ENCODE measurements at places on chromosomes 1 and 21.

DNA sequence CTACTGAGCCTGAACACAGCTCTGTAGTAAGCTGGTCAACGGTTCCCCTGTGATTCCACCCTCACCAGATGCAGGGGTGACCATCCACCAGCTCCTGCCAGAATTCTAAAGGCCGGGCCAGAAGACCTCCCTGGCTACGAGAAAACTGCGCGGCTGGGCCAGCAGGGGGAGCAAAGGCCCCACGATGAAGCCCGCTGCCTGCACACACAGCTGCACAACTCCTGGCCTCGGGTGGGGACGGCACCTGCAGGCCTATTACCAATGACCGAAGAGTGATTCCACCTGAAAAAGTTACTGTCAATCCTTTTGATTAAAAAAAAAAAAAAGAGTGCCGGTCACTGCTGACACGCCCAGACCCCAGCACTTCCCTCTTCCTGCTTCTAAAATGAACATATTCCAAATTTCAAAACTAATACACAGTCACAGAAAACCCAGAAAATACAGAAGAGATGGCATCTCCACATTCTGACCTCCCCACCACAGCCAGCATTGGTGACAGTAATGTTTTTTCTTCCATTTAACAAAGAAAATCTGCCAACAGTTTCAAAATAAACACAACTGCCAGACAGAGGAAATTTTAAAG, 49.8 kb upstream of the RIPK4 start:
- peak; percentile 31 for DNase-seq

GRCh38 chr1:160779626-160780397, 16.2 kb upstream of the LY9 start:
- DNase-seq, result no peak

DNA sequence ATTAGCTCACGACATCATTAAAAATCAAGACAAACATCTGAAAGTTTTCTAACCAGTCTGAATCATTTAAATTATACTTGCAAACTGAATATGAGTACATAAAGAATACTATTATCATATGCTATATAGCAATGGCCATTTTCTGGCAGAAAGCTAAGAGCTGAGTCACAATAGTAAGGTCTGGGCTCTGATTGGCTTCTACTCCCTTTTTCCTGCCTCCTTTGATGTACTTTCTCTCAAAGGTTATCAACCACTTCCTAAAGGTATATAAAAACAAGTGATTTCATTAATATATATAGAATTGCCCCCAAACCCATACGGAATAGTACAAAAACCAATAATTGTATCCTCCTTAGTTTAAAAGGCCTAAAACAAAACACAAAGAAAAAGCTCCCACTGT, 7.0 kb downstream of the KCNA3 start:
- DNase-seq, result no peak

DNA sequence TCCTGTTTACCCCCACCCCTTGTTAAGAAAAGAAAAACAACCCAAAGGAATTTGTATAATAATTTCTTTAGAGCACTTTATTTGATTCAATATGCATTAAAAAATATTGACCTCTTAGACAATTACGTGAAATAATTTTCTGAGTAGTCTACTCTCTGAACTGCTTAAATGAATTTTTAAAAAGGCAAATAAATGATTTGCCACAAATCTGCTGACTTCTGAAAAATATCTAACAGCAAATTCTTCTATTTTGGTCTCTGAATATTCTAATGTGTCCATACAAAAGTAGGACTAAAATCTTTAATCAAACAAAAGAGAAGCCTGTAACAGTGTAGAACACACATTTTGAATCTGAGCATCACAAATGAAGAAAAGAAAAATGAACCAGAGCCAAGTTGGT, 115.1 kb downstream of the TRIM33 start:
- DNase-seq, result no peak

DNA sequence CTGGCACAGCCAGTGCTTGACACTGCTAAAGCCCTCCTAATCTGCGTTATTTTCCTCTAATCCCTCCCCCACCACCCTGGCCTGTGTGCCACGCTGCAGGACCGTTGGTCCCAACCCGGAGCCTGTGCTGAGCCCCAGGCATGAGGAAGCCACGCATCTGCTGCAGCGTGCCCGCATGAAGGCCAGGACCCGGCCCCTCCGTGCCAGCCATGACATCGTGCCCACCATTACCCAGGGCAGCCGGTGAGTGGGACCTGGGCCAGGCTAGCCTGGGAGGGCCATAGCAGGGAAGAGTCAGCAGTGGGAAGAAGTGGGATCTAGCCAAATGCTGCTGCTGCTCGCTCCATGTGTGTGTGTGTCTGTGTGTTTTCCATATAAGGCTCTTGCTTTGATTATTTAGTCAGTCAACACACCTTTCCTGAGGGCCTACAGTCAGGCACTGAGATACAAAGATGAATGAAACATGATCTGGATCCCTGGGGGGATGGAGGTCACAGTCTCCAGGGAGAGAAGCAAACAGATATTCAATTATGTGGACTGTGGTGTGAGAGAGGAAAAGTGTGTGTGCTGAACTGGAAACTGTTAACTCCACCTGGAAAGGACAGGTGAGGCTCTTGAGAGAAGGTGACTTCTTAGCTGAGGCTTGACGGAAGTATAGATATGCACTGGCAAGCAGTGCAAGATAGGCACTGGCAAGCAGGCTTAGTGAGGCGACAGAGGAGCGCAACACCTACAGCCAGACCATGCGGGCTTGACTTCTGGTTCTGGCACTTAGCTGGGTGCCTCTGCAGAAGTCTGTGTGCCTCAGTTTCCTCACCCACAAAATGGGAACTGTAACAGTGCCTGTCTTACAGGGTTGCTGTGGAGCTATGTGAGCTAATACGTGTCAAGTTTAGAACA, 15.9 kb downstream of the KIAA1614 start:
- no peak for DNase-seq

DNA sequence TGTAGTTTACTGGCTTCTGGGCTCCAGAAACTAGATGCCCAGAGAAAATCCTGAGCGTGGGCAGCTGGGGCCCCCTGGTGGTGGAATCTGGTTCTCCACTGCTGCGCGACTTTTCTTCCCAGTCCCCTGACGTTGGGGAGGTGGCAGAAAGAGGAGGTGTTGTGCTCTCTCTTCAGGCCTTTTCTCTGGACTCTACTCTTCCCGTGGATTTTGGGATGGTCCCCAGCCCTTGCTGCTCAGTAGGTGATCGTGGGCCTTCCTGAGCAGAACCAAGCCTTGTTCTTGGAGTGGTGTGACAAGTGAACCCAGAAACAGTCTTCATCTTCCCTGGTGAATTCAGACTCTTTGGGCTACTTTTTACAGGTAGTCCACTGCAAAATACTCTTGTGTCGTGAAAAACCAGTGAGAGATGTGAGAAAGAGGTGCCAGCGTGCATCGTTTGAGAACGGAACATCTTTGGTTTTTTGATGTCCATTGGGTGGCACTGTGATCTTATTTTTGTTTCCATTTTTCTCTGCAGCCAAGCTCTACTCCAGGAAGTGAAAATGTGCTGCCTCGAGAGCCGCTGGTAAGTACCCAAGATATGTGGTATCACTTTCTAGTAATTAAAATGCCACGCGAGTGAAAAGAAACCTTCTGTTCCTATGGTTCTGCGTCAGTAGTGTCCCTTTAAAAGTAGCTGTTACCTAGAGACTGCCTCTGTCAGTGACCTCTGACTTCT, 20.2 kb downstream of the PEX14 start:
- DNase-seq, result peak; percentile 62

DNA sequence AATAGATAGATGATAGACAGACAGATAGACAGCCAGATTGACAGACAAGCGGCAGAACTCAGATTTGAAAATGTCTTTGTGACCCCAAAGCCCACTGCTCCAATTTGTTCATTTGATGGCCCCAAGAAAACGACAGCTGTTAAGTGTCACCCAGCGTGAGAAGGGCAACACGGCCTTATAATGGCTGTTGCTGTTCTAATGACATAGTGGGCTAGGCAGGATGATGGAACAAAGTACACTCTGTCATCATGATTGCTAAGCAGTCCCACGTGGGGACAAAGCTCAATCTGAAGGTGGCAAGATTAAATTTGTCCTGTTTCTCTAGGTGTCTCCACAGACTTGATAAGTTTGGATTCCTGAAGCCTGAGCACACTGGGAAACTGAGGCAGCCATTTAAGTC, 112.9 kb downstream of the DAB1 start:
- no peak for DNase-seq

DNA sequence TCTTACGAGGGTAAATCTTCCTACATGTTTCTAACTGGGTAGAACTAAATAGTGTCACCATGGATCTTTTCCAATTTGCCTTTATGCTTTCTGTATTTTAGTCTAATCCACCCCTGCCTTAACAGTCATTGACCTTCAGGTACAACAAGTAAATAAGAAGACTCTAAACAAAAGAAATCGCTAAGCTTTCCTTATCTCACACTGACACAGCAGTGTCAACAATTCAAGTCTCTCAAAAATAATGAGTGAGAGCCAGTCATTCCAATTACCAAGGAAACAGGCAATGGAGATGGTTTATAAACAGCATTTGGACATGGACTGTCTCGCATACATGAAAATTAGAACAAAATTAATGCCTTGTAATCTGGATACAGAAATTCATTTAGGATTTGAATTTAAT, 365.8 kb downstream of the VAV3 start:
- DNase-seq, result no peak

- DNase-seq, result no peak
These were observed 8.3 kb downstream of the SDE2 start for GRCh38 chr1:225990705-225991464.

- no peak for DNase-seq
These were observed 499 bp upstream of the SH3GLB1 start for GRCh38 chr1:86703696-86704457.

- DNase-seq, result peak; percentile 19
These were observed 1.6 kb downstream of the DRAXIN start for GRCh38 chr1:11693024-11693590.

DNA sequence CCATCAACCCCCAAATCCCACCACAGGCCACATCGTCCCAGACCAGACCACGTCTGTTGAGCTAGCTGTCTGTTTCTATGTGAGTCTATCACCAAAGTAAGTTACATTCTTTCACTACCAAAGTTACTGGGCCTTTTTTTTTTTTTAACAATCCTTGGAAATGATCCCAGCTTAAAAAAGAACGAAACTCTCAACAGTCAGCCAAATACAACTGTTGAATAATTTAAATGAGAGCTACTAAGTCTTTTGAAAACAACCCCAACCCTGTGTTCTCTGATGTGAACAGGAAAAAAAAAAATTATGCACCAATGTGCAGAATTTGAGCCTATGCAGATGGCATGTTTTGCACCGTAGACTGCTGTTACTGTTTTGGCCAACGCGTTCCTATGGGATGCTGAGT, 134.0 kb upstream of the ETS2 start:
- DNase-seq, result no peak

DNA sequence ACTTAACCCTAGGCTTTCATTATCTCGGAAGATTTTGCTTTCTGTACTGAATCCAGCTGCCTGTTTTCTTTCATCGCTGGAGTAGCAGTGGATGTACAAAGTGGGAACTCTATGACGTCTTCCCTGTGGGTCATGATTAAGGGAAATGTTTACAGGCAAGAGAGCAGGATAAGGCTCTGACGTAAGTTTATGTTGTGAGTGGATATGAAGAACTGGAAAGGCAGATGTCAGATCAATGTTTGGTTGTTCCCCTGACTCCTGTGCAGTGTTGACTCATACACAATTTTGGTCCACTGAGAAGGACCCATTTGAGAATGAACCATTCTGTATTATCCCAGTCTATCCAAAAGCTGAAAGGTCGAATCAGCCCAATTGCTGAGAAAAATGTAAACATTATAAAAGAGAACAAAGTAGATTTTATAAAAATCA, 292.4 kb downstream of the GRIK1 start:
- no peak for DNase-seq

DNA sequence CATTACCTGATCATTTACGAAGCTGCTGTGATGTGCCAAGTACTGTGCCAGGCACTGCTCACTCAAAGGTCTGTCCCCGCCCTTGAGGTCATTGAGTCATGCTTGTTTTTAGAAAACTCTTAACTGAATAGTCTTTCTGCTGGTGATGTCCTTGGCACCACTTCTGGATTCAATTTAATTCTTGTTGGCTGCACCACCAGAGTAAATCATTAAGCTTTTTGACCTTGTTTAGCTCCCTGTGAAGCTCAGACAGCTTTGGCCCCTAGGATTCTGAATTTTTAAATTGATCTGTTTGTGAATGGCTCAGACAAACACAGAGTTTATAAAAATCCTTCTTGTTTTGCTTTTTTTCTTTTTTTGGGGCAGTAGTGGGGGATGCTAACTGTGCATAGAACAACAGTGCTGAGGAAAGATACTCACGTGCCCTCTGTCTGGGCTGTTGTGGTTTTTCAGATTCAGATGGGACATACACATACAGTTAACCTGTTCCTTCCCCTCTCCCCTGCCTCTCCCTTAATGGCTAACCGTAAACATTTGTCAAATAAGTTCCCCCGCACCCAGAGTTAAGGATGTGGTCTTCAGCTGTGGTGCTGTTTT, 67.6 kb downstream of the MTR start:
- no peak for DNase-seq

- no peak for DNase-seq
These were observed 9.2 kb downstream of the GIPC2 start for GRCh38 chr1:78054972-78055371.

DNA sequence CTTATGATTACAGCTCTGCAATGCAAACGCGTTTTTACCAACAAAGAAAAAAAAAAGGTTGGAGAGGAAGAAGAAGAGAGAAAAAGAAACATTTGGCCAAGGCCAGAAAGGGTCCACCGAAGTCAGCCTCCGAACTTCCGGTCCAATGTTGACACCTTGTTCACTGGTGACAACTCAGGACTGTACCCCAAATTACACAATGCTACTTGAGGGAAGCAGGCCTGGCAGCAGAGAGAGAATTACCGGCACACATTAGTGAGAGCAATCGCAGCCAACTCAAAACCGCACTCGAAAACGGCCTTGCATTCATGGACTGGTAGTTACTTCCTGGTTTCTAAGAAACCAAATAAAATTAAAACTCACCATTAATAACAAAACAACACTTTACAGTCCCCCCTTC, 652.5 kb downstream of the KIF26B start:
- no peak for DNase-seq
